ENCODE measurements at places on chromosomes 13 and 19. TPM values are rescaled to one million over a fixed set of nuclear protein-coding genes. Genes with fewer than 3 reads are reported as not detected.

PGLYRP1 gene
- 0.60 TPM for polyA plus RNA-seq

DNA sequence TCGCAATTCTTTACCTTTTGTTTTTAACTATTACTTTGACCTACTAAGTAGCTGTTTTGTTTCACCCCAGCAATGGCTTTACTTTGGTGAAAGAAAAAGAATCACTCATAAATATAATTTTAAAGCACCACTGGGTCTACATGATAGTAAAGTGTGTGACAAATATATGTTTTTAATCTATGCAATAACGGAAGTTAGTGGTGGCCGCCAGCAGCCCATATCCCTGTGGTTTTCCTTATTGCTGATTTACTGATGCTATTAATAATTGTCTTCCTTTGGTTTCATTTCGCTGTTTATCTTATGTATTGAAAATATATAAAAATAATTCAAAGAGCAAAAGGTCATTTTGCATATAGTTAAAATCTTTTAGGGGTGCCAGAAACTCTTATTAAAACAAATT, 491.3 kb downstream of the DIAPH3 start:
- no peak for DNase-seq

- DNase-seq = peak; percentile 86
Measured at GRCh38 chr13:33017323-33017929, 1.2 kb downstream of the KL start.

DNA sequence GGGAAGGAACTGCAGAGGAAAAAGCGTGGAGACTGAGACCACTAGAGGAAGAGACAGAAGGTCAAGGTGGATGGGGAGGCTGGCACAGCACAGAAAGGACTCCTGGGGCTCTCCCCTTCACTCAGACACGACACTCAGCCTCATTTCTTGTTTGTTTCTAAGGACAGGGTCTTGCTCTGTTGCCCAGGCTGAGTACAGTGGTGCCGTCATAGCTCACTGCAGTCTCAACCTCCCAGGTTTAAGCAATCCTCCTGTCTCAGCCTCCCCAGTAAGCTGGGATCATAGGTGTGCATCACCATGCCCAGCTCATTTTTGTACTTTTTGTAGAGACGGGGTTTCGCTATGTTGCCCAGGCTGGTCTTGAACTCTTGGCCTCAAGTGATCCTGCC, 11.4 kb upstream of the SEMA6B start:
- no peak for DNase-seq

- DNase-seq = no peak
Measured at GRCh38 chr13:114007566-114007965, 33.7 kb upstream of the C13orf46 start.

DNA sequence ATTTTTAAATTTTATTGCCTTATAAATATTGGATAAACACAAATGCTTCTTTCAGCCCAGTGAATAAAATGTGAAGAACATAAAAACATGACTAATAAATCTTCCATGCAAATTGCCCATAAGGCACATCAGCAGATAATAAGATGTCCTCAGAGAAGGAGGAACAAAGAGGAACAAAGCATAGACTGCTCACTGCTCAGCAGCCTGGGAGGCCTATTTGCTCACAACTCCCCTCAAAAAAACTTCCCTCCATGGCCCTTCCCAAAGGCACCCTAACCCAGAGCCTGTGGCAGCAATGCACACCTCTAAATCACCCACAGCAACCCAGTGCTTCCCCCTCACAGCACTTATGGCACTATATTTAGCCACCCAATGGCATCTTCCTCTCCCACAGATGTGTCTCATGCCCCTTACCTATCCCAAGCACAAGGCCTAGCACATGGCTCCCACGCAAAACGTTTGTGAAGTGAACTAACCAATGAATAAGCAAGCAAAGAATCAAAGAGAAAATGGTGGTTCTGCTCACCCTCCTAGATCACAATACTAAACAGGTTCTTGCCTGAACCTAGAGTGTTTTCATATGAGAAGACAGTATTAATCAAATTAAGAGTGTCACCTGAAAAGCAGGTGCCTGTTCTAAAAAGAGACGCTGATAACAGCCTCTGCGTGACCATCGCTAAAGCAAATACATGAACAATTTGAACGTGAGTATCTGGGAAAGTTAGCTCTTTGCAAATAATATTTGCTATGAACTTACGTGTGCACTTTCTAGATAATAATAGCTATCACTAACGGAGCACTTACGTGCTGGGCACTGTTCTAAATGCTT, 96.9 kb downstream of the TBC1D4 start:
- no peak for DNase-seq

DNA sequence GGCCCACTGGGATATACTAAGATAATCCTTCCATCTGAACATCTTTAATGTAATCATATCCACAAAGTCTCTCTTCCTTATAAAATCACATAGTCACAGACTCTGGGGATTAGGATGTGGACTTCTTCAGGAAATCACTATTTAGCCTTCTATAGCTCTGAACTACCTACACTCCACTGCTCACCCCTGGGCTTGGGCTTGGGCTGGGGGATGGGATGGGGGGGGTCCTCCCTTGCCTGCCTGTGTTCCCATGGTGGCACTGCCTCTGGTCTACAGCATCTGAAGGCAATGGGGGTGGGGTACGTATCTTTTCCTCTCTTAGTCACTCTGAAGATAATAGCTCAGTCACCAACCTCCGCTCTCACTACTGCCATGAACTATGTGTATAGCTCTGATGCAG, 67.8 kb upstream of the SERTM1 start:
- DNase-seq = no peak

DNA sequence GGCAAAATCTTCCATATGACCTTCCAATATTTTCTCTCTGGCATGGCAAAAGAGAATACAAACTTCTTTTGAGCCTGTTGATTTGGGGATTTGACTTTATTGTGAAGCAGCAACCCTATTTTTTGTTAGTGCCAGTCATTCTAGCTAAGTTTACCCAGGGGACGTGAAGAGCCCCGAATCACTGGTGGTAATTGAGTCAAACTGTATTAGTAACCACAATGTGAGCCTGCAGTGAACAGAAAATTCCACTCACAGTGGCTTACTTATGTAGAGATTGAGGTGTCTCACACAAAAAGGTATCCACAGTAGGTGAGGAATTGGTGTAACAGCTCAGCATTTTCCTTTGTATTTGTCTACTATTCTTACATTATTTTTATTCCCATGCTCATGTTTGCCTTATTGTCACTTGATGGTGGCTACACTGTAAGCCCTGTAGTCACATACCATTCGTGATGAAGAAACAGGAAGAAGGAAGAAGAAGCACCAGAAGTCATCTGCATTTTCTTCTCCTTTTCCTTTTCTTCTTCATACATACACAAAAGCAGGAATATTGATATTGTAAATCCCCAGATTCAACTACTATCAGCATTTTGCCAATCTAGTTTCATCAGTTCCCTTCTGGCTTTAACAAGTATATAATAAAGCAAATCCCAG, 33.3 kb upstream of the MYCBP2 start:
- no peak for DNase-seq

DNA sequence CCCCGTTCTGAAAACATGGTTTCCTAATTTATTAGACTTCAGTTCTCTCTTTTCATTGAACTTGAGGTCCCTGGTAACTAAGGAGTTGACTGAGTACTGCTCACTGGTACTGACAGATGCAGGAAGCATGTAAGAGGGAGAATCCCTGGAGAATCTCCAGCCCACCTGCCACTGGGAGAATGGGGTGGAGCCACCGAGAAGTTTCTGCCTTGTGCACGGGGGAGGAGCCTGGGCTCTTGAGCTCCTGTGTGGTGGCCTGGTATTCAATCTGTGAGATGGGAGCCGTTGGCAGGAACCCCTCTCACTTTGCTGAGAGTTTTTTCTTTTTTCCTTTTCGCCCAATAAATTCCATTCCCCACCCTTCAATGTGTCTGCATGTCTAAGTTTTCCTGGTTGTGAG, 13.2 kb upstream of the AKAP11 start:
- DNase-seq = no peak

DNA sequence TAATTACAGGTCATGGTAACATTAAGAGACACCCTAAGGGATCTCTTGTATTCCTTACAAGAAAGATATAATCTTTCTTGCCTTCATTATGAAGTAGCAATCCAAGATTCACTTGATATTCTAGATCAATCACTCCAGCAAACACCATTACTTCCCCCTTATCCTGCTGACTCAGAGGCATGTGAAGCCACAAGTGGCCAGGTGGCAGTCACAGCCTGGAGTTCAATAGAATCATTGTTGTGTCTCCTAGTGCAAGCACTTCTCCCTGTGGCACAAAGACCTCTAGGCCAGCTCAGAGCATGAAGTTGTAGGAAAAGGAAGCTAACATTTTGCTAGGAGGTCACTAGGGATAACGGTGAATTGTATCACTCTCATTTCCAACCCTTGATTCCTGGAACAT, 864.3 kb upstream of the ATXN8OS start:
- DNase-seq = no peak

DNA sequence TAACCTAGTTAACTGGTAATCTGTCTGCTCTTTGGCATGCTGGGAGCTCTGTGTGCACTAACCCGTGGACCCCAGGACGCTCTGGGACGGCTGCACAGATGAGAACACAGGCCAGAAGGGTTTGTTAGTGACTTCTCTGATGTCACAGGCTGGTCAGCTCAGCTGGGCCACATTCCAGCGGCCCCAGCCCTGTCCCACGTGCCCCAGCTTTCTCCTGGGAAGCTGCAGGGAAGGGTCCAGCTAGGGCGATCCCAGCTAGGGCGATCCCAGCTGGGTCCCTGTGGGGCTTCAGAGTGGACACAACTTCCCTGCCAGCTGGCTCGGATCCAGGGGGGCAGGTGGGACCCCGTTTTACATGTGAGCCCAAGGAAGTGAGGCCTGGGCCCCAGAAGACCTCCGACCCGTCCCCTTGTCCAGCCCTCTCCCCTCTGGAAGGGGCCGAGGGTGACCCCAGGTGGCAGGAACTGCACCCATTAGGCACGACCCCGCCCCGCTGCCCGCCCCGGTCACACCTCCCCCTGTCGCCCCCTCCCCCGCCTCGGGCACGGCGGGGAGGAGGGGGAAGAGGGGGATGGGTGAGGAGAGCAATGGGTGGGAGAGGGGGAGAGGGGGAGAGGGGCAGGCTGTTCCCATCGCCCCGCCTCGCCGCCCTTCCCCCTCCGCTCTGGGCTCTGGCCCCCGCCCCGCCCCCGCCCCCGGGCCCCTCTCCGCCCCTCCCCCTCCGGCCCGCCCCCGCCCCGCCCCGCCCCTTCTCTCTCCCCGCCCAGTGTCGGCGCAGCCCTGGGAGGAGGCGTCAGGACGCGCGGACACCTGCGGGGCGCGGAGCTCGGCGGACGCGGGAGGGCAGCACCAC, 75.2 kb upstream of the MCF2L start:
- peak; percentile 62 for DNase-seq

GRCh38 chr13:90824032-90824431, 523.5 kb upstream of the MIR17HG start:
- DNase-seq = no peak

DNA sequence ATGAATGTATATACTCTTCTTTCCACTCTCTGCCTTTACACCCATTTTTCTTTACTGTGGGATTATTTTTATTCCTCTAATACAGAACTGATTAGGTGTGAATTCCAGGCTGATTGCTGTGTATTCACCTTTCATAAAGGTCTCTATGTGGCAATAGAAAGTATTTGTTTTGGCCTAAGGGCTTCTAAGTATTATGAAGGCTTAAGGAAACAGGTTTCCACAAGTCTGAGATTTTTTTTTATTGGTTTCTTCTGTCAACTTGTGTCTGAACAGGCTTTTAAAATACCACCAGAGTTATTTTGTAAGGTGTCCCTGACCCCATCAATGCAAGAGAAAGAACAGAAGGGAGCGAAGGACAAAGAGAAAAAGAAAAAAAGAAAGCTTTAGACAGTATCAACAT, 1102.0 kb upstream of the SPRY2 start:
- no peak for DNase-seq

- no peak for DNase-seq
Measured at GRCh38 chr19:51807925-51808324, 13.0 kb downstream of the FPR3 start.

DNA sequence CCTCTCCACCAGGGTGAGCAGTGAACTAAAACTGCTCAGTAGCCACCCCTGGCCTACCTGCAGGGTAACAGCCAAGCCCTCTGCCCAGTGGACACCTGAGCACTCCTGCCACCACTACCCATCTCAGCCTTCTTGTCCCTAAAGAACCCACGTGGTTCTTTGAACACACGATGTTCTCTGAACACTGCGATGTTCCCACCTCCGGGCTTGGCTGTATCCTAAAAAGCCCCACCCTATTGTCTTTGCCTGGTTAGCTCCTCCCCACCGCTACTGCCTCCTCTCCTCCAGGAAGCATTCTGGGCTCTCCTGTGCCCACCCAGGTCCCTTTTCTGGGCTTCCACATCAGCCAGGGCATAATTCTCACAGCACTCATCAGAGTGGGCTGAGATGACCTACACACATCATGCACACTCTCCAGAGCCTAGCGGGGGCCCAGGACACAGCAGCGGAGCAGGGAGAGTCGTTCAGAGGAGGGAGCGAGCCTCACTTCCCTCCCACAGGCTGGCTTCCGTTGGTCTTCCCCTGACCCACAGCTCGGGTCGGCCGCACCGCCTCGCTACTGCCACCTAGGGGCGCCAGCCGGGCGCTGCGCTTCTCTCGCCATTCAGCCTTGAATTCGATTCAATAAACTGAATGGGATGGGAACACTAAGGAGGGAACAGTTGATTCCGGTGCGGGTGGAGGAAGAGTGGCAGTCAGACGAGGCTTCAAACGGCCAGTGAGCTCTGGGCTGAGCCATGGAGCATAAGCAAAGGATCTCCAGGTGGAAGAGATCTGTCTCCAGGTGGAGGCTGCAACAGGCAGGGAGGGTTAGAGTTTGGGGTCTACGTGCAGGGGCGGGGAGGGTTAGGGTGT, 3.2 kb downstream of the ELAVL1 start:
- DNase-seq = peak; percentile 76
